Stimulated activated CD4-positive, alpha-beta T cell treated with anti-CD3 and anti-CD28 coated beads, Interleukin-15, amount 100 ng/mL, for 1 hour (primary cell): ENCODE measurements at places on chromosomes 3 and 15.

- DNase-seq = no peak
Measured at GRCh38 chr15:65841121-65841930, 28.0 kb upstream of the RAB11A start.

DNA sequence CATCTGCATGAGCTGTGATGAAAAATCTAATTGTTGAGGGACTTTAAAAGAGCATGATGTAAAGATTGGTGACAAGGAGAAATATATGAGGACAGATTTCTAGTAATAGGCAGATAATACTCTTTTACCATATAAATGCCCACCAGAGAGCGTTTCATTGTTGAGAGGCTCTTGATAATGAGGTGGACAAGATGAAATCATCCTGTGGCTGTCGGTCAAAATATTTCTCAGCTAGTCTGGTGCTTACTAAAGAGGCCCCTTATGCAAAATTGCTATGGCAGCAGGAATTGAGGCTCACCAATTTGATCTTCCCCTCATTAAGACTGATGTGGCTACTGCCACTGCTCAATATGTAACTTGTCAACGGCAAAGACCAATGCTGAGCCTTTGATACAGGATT is 225.0 kb upstream of the RASGRP1 start:
- DNase-seq = no peak

DNA sequence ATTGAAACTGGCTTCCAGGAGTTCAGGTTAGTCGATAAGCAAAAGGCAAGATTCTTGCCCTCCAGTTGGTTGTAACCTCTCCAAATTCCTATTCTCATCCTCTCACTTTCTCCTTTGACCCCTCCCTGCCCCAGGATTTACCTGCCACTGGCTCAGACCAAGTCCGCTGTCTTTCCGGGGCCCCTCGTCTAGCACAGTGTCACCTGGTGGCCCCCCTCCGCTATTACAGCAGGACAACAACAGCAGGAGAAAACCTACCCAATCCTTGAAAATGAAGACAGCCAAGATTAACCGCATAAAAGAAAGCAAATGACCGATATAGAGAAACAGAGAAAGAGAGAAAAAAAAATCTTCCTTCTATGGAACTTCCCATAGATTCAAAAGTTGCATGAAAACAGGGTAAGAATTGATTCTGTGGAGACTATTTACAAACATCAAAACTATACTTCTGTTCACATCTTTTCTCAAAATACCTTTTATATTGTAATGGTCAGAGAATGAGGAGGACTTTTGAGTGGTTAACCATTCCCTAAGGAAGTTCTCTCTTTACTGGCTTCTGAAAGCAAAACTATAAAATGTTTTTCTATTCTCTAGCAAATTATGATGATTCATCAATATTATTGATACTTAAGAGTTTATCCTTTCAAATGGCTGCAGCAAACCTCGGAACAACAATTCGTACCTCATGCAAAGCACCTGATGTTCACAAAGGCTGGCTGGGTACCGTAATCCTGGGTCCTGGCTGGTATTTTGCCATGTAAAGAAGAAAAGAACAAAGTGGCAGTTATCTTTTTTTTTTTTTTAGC is 10.0 kb upstream of the ST8SIA2 start:
- DNase-seq = no peak

DNA sequence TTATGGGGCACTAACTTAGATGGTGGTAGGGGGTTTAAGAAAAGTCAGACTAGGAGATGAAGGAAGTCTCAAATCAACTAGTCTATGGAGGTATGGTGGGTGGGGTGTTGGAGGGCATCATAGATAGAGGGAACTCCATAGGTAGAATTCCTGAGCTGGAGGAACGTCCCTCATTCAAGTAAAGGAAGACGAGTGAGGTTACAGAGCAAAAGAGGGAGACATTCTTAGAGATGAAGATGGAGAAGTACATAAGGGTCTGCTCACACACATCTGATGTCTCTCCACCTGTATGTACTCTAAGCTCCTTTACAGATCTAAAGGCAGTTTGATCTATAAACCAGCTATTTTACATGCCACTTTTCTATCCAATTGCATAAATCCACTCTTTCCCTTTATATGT is 1.4 kb downstream of the PLSCR1 start:
- DNase-seq = no peak

DNA sequence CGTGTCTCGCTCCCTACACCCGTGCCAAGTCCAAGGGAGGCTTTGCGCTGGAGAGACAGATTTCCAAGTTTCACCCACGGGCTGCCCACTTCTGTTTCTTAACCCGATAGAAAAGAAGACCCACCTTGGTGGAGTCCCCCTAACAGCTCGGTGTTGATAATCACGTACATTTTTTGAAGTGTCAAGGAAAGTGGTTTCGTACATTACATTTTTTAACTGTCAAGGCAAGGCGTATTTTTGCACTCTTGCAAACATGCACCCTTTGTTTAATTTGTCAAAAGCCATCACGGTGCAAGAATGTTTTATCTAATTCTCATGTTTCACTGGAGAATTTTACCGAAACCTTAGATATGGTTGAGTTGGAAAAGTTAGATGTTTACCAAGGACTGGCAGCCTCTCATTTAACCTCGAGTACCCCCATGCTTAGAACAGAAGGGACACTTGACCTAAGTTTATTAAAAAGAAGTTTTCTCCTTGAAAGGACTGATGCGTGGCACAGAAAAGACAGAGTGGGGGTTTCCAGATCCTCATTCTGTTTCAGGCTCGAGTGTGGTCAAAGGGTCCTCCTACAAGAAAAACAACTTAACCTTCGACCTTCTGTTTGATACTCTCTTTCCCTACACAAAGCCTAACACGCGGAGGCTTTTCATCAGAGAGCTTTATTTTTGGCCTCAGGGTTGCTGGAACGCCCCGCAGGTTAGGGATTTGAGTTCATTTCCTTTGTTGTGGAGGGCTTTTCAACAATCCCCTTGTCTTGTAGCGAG is 882 bp downstream of the GXYLT2 start:
- DNase-seq = no peak

DNA sequence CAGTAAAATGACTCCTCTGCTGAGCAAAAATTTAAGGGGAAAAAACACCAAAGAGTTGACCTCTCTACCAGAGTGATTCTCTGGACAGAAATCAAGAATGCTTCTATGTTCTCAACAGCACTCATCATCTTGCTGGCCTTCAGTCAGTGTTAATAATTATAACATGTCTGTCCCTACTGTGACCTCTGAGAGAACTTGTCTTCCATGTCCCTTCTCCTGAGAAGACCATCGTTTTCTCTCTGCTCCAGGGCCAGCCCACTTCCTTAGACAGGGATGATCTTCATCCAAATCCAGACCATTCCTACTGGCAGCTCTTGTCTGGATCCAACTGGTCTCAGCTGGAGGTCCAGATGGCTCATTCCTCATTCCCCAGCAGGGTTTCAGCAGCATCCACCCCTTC is 139.0 kb upstream of the NECTIN3 start:
- no peak for DNase-seq

DNA sequence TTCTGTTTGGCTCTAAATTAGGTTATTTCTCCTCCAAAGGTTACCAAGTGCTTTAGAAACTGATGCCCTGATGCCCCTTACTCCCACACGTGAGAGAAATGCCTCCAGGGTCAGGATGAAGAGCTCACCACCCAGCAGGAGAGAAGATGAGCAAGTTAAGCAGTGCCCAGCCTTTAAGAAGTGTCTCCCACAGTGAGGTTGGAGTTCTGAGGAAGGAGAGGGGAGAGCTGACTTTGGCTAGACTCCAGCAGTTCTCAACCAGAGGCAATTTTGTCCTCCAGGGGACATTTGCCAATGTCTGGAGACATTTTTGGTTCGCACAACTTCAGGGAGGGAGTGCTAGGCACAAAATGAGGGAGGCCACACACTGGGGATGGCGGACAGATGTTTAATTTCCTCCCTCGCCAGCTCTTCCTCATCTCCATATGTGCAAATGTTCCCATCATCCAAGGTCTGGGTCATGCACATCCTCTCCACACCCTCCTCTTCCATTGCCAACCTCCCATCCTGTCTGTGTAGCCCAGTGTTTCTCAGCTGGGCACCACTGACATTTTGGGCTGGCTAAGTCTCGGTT is 50.6 kb upstream of the SLC7A14 start:
- no peak for DNase-seq

- DNase-seq = no peak
Measured at GRCh38 chr3:43243590-43244587, 42.5 kb upstream of the SNRK start.

GRCh38 chr3:123481071-123481470 is 32.2 kb upstream of the ADCY5 start:
- no peak for DNase-seq

DNA sequence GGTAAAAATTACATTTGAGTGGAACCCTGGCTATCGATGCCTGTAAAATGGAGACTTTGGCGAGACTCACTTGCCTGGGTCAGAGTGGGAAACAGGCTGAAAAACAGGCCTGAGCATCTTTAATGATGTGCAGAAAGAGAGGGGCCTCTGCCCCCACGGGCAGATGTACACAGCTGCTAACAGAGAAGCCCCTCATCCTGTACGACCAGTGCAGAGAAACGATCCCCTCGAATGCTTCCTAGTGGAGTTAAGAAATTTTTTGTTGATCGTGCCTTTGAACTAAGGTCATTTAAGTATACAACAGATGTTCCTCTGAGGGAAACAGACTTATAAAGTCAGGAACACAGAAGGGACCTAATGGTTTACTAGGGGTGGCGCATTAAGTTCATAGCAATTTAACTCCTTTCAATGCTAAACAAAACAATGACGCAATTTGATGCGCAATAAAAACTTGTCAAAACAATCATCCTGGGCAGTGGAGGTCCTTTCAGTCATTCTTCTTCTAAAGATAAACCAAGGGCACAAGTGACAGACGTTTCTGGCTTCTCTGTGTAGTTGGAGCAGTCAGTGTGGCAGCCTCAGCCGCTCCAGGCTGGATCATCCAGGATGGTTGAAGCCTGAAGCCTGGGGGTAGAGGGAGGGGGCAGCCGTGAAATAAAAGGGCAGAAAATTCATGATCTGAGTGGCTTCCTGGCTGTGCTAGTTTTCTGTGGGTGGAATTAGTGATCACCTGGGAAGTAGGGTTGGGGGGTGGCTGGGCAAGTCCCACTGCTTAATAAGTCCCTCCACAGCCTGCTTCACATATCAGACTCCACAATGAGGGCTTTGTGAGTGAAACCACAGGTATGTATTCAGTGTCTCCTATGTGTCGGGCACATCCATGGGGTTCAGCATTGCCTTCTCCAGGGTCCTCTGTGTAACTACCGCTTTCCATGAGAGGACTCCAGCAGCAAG is 50.8 kb upstream of the MRPS22 start:
- no peak for DNase-seq

- no peak for DNase-seq
Measured at GRCh38 chr15:97866959-97867358, 93.5 kb upstream of the ARRDC4 start.

DNA sequence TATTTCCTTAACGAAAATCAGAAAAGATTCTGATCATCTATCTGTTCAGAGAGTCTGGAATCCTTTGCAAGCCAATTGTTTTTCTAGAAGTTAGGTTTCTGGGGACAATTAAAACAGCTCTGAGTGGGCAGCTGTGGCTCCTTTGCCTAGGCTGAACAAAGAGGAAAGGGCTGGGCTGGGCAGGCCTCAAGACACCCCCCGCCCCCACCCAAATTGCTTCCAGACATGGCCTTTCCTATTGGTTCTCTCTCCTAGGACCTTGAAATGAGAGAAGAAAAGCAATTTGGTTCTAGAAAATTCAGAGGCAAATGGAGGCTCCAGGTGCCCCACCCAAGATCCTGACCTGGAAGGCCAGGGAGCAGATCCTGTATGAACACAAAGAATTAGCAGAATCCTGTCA is 2.3 kb upstream of the ADPGK start:
- DNase-seq = no peak

- no peak for DNase-seq
Measured at GRCh38 chr3:9301091-9301490, 51.6 kb upstream of the SRGAP3 start.

GRCh38 chr3:195540511-195540910 is 2.6 kb downstream of the PPP1R2 start:
- DNase-seq = no peak

GRCh38 chr3:53712817-53713388 is 133.3 kb downstream of the CHDH start:
- no peak for DNase-seq
